ENCODE measurements at places on chromosomes 6 and 20.

- DNase-seq, result no peak
Observed at GRCh38 chr6:142648036-142648451, 296.9 kb downstream of the HIVEP2 start.

DNA sequence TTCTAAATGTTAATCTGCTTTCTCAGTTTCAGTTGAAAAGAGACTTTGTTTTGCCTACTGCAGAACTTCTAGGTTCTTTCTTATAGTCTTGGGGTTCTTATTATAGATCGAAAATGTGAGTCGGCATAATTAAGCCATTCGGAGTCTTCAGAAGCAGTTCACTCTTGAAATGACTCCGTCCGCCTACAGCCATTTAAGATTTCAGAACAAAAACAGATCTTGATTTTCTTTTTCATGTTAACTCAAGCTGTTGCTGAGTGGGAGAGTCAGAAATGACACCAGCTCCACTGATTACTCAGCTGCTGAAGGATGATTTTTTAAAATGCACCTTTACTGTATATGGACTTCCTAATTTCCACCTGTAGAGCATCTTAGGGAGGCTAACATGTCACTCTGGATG is 15.9 kb downstream of the PRDM1 start:
- DNase-seq, result no peak

DNA sequence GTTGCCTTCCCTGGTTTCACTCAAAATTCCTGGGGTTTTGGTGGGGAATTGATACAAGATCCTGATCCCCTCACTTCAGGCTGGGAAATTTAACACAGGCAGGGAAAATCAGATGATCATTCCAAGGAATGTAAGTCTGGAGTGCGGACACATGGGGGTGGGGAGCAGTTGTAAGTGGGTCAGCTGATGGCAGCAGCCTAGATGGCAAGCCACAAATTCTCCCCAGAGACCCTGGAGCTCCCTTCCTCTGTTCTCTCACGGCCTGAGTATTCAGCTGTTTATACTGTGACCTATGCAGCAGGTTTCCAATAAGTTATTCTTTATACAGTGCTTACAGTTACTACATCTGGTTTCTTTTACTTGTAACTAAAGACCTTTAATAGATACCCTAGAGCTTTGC is 144.9 kb downstream of the SH3BGRL2 start:
- DNase-seq, result no peak

DNA sequence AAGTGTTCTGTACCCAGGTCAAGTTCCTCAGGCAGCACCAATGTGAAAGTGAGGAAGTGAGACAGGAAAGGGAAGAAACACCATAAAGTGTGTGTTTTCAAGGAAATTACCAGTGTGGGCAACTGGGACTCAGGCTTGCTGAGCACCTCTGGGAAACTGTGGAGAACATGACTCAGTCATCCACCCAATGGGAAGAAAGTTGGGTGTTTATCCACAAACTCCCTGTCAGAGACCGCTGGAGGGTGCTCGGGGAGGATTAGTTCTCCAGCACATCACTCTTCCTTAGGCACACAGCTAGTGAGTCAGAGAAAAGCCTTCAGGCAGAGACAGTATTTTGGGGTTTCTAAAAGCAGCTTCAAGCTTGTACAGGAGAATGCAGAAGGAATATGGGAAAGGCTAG is 93.6 kb downstream of the PCSK2 start:
- DNase-seq, result no peak

DNA sequence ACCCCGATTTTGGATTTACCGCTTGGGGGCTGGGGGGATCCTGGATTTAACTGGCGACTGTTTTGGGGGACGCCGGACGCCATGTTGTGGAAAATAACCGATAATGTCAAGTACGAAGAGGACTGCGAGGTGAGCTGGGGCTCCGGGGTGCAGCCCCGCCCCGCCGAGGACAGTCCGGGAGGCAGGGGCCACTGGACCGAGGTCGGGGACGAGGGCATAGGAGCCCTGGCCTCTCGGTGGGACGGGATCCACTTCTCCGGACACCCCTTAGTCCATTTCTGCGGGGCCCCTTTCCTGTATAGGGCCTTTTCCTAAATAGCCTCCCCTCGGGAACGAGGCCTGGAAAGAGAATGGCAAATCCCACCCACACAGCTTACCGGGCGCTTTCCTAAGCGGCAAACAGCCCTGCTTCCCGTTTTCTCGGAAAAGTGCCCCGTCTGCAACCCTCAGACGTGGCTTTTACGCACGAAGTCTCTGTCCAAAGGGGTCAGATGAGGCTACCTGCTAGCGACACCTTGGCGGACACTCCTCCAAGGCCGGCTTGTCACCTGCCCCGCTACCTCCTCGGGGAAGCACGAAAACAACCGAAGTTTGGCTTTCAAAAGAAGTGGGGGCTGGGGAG is 469 bp downstream of the TFAP2C start:
- no peak for DNase-seq

DNA sequence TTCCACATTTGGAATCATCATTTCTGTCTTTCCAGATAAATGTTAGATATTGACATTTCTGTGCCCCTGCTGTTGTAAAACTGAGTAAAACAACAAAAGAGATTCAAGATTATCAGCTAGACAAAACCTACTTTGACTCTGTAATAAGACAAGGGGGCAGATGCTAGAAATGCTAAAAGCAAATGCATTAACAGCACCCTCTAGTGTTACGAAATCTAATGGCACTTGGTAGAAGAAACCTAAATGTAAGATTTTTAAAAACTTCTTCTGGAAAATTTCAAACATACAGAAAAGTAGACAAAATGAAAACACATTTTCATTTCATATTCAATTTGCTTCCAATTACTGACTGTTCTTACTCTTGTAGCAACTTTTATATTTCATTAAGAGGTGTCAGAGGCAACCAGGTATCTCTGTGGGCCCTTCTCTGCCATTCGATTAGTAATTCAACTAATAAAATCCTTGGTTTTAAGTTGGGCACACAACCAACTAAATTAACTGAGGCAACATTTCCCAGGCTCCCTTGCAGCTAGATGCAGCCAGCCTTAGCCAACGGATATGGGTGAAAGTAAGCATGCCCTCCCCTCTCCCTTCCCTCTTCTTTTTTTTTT is 45.0 kb downstream of the SLC23A2 start:
- DNase-seq, result peak; percentile 15

- DNase-seq, result no peak
Observed at GRCh38 chr20:9495701-9496100, 18.7 kb upstream of the LAMP5 start.

DNA sequence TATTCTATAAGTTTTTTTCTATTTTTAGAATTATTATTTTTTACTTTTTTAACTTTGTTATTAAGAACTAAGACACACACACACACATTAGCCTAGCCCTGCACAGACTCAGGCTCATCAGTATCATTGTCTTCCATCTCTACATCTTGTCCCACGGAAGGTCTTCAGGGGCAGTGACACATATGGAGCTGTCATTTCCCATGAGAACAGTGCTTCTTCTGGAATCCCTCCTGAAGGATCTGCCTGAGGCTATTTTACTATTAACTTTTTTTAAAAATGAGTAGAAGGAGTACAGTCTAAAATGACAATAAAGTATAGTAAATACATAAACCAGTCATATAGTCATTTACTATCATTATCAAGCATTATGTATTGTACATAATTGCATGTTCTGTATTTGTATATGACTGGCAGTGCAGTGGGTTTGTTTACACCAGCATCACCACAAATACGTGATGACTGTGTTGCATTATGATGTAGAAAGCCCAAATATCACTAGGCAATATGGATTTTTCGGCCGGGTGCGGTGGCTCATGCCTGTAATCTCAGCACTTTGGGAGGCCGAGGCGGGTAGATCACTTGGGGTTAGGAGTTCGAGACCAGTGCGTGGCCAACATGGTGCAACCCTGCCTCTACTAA is 57.9 kb downstream of the HIVEP1 start:
- no peak for DNase-seq

DNA sequence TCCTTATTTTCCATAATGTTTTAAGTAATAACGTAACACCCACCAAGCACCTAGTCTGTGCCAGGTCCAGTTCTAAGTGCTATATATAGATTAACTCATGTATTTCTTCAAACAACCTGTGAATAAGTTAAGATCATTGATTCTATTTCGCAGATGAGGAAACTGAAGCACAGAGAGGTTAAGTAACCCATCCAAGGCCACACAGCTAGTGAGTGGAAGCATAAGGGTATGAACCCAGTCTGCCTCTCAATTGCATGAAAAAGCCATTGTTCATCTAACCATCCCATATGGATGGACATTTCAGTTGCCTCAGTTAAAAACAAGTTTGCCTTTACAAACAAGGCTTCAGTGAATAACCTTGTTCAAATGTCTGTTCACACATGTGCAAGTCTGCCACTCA is 20.8 kb downstream of the TGM6 start:
- no peak for DNase-seq

- DNase-seq, result no peak
Observed at GRCh38 chr6:170135821-170136471, 154.9 kb downstream of the DLL1 start.

GRCh38 chr6:53728570-53729194 is 63.1 kb upstream of the KLHL31 start:
- DNase-seq, result no peak

GRCh38 chr20:25491446-25492038 is 84.1 kb downstream of the GINS1 start:
- no peak for DNase-seq

GRCh38 chr6:158593670-158594069 is 33.8 kb downstream of the TMEM181 start:
- no peak for DNase-seq

- DNase-seq, result no peak
Observed at GRCh38 chr20:63785691-63786131, 45.4 kb downstream of the ZBTB46 start.

GRCh38 chr6:111282515-111282914 is 195.2 kb downstream of the SLC16A10 start:
- DNase-seq, result no peak

GRCh38 chr6:83270971-83271719 is 78.0 kb downstream of the RWDD2A start:
- DNase-seq, result no peak

DNA sequence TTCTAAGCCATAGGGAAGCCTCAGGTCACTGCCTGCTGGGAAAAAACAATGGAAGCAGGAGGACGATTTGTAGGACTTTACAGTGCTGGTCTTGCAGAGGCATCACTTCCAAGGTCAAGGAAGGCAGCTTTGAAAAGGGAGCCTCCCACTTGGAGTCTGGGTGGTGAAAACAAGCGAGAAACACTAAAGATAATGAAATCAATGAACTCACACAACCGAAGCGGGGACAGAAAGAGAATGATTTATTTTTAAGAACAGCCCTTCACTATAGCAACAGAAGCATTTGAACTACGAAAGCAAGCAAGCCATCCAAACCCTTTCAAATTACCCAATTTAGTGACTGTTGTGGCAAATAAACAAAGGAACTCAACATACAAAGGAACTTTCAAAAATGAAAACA is 227.5 kb downstream of the THBS2 start:
- no peak for DNase-seq
